ENCODE measurements at places on chromosomes 1 and 21. TPM values are rescaled to one million over a fixed set of nuclear protein-coding genes. Genes with fewer than 3 reads are reported as not detected.

The CGN gene
- 6.6 TPM for total RNA-seq

The HES3 gene
- not detected for total RNA-seq

The SCP2 gene
- 79.7 TPM for total RNA-seq

The NPHS2 gene
- total RNA-seq: not detected

The STX12 gene
- total RNA-seq: 24.5 TPM

The DYRK3 gene
- total RNA-seq: 8.9 TPM

The PRPF38A gene
- 78.5 TPM for total RNA-seq

The CA6 gene
- not detected for total RNA-seq

The KCNJ15 gene
- total RNA-seq: 0.46 TPM

The PLEKHG5 gene
- total RNA-seq: 0.69 TPM

The KRTAP7-1 gene
- not detected for total RNA-seq

The GBP5 gene
- 0.56 TPM for total RNA-seq

The GFI1 gene
- 13.0 TPM for total RNA-seq

The KCNE1 gene
- total RNA-seq: not detected

The FLAD1 gene
- total RNA-seq: 61.5 TPM
